ENCODE measurements at places on chromosomes 16 and 17.
A peak's percentile ranks its signal among the peaks of the same experiment; 100 is the strongest.

- no peak for DNase-seq
Observed at GRCh38 chr17:2931876-2932275, 131.5 kb downstream of the OR1D5 start.

DNA sequence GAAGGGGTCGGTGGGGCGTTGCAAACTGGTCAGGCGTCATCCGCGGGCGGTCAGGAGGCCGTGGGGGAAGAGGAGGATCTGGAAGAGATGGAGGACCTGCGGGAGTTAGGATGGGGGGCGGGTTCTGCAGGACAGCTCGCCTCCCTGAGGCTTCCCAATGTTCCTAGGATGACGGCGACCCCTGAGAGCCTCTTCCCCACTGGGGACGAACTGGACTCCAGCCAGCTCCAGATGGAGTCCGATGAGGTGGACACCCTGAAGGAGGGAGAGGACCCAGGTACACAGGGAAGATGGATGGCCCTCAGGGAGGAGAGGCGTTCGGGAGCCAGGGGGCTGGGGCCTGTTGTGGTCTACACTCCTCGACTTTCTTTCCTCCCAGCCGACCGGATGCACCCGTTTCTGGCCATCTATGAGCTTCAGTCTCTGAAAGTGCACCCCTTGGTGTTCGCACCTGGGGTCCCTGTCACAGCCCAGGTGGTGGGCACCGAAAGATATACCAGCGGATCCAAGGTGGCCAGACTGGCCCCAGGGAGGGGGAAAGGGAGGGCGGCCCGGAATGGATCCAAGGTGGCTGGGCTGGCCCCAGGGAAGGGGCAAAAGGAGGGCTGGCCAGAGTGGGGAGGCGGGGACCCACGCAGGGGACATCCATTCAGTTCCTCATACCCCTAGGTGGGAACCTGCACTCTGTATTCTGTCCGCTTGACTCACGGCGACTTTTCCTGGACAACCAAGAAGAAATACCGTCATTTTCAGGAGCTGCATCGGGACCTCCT is 839 bp downstream of the PLD2 start:
- peak; percentile 70 for DNase-seq

- no peak for DNase-seq
Observed at GRCh38 chr16:30581457-30581856, 4.0 kb downstream of the ZNF785 start.

- DNase-seq: peak; percentile 65
Observed at GRCh38 chr17:78923660-78924453, 1.3 kb downstream of the TIMP2 start.

- DNase-seq: peak; percentile 55
Observed at GRCh38 chr17:77959926-77960521, 1.5 kb downstream of the TNRC6C start.

DNA sequence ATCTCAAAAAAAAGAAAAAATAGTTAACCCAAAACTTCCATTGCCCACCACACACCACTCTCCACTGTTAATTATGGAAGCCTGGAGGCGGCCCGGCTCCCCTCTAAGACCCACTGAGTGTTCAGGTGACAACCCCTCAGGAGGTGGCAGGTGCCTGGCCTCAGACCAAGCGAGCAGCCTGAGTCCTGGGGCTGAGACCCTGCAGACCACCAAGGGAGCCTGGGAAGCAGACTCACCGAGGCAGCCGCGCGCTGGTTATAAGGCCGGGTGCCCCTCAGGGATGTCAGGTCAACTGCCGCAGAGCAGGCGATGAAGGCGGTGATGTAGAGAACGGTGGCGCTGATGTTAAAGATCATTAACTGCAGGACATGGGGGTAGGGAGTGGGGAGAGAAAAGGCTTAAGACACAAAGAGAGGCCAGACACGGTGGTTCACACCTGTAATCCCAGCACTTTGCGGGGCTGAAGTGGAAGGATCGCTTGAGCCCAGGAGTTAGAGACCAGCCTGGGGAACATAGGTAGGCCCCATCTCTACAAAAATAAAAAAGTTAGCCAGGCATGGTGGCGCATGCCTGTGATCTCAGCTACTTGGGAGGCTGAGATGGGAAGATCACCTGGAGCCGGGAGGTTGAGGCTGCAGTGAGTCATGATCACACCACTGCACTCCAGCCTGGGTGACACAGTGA is 13.3 kb downstream of the ARL2BP start:
- no peak for DNase-seq

DNA sequence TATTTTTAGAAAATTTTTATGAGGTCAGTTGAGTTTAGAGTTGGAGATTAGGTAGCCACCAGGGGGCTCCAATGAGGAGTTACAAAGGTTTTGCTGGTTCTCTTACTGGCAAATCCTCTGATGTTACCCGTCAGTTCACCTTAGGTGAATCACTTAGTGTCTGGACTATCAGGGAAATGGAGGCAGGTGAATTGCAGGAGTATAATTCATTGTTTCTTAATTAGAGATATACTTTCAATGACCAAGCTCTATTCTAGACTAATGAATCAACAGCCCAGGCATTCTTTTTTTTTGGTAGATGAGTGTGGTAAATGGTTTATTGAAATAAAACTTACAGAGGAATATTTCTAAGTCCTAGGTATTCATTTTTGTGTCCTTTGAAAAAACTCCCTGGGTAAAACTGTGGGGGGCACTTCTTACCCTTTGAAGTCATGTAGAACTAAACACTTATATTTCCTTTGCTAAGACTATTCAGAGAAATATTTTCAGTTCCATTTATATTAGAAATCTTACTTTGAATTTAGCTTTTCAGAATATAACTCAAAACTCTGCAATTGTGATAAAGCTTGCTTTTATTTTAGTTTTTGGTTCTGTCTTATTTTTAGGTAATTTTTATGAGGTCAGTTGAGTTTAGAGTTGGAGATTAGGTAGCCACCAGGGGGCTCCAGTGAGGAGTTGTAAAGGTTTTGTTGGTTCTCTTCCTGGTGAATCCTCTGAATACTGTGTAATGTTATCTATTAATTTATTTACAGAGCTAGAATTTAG is 17.7 kb downstream of the PSMD11 start:
- peak; percentile 52 for DNase-seq

- no peak for DNase-seq
Observed at GRCh38 chr16:73371584-73372319, 323.8 kb upstream of the ZFHX3 start.

- DNase-seq: no peak
Observed at GRCh38 chr17:82678265-82678891, 20.1 kb downstream of the RAB40B start.

- DNase-seq: no peak
Observed at GRCh38 chr17:66002812-66003211, 189.1 kb downstream of the CEP112 start.

DNA sequence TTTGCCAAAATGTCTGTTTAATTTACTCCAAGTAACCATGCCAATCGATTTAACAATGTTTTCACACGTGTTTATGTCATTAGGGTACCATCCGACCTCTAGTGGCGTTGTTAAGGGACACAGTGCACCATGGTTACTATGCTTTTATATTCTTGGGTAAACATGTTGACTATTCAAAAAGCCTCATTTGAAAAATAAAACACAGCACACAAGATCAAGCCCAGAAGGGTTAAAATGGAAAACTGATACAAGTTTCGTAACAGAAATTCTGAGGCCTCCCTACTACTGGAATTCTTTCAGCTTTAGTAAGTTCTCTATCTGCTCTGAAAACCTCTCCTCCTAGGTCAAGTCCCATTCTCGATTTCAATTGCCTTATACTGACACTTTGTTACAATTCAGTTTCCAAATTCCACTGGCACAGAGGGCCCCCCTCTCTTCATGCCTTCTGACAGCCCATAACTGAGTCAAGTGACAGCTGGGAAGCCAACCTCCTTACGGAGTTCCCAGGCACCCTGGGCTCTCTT is 2.1 kb downstream of the CFAP20 start:
- DNase-seq: no peak

- peak; percentile 74 for DNase-seq
Observed at GRCh38 chr17:35740997-35741931, 9.8 kb downstream of the RASL10B start.

DNA sequence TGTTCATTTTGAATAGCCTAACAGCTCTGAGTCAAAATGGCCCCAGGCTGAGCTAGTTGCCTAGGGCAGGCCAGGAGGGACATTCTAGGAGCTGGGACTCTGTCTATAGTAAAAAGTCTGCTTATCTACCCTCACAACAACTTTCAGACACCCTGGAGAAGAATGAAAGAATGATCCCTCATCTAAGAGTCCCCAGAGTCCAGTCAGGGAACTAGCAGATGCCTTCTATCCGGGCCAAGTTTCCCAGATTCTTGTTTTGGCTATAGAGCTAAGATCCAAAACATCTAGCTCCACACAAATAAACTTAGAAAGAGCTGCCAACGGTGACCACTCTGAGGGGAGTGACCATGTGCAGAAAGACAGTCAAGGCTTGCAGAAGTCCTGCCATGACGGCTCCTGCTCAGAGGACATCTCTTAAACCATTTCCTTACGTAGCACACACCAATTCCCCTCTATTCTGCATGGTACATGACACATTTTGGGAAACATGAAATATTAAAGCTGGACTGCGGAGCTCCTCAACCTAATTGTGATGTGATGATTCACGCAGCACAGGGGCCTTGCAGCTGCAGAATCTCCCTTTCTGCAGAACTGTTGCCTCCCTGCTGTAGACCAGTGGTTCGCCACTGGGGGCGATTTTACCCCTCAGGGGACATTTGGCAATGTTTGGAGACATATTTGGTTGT is 24.2 kb downstream of the FAM20A start:
- no peak for DNase-seq

GRCh38 chr17:29659155-29659554 is 36.4 kb upstream of the CORO6 start:
- DNase-seq: no peak

DNA sequence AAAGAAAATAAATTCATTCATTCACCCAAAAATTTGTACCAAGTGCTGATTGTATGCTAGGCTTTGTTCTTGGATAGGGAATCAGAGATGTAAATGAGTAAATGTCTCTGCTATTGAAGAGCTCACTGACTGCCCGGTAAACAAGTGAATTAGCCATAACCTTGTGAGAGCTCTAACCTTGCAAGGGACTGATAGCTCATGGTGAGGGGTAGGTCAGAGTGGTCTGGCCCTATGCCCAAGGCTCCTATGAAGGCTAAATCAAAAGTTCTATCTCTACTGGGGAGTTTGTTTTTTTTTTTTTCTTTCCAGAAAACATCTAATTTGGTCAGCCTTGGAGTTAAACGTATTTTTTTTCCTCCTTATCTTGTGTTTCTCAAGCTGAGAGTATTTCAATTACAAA is 172.8 kb upstream of the CDH11 start:
- no peak for DNase-seq

DNA sequence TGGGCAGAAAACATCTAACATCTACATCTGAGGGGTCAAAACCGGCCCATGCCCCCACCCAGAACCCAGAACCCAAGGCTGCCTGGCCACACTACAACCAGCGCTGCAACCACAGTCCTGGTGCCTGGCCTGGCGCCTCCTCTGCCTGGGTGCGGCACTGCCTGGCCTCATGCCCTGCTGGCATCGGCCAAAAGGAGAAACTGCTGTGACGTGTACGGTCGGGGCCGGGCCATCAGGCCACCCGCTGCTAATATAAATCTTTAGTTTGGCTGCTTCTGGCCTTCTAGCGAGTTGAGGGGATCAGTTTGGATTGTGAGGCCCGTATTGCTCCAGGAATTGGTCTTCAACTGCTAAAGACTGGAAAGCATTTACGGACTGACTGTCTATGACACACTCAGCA is 22.8 kb downstream of the TMEM204 start:
- DNase-seq: no peak

DNA sequence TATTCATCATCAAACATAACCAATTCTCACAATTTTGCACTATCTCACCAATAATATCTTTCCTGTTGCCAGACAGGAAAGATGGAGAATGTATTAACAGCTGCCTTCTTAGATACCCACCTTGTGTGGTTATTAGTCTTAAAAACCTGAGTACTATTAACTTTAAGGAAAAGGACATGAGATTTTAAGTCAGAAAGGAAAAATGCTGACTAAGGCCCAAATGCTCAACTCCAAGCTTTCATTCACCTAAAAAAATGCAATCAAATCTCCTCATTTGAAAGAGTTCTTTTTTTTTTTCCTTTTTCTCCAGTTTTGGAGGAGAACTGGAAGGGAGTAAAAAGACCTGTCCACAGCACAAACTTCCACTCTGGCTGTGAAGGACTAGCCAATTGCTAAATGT is 61.3 kb upstream of the PHOSPHO1 start:
- DNase-seq: no peak

DNA sequence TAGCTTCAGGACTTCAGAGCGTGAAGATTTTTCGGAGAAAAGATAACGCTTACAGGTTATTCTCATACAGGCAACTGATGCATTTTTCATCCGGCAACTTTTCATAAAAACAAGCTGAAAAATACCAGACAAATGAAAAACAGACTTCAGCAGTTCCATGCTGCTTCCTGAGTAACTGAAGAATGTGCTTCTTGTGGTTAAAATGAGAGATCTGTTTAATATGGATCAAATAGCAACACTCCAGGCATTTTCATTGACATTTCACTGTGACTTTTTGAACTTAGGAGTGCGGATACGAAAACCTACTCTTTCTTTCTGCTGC is 705 bp upstream of the PITPNC1 start:
- no peak for DNase-seq

DNA sequence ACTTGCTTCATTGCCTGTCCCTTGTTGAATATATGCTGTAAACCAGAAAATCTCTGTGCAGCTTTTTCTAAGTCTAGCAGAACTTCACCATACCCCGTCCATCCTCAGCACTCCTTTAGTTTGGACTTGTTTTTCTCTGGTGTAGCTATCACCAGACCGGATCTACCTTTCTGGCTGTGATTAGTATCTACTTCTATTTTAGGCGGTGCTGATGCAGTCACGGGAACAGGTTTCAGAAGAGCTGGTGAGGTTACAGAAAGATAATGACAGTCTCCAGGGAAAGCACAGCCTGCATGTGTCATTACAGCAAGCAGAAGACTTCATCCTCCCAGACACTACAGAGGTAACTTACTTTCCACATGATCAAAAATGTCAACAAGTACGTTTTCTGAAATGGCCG is 46.4 kb downstream of the NUP88 start:
- no peak for DNase-seq

- DNase-seq: no peak
Observed at GRCh38 chr16:26672206-26672605, 394.5 kb upstream of the C16orf82 start.

DNA sequence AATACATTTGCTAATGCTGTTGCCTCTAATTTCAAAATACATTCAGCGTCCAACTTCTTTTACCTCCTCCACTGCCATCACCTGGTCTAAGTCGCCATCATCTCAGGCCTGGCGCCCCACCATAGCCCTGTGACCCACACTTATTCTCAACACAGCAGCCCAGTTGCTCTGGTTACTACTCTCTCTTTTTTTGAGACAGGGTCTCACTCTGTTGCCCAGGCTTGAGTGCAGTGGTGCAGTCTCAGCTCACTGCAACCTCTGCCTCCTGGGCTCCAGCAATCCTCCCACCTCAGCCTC is 7.5 kb upstream of the NKD1 start:
- no peak for DNase-seq

- no peak for DNase-seq
Observed at GRCh38 chr16:52543654-52544053, 3.3 kb downstream of the TOX3 start.
